ENCODE measurements at places on chromosomes 1 and 21.

DNA sequence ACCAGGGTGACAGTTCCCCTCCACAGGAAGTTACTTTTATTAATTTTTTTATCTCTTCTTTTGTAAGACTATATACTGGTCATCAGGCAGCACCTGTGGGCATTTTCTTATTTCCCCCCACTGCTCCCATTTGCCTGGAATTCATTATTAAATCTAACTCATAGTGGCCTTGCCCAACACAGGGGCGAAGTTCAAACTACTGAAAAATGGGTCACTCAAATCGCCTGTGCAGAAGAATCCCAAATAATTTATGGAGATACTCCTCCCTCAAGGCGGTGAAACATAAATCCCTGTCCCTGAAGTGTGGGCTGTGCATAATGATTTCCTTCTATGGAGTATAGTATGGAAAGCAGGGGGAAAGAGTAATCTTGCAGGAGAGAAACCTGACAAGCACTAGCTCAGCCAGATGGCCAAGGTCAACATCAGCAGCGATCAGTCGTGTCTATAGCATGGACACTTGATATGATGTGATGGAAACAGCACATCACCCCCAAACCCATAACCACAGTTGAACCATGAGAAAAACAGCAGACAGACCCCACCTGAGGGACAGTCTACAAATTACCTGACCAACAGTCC, 7.9 kb downstream of the CAMK2N1 start:
- no peak for DNase-seq

DNA sequence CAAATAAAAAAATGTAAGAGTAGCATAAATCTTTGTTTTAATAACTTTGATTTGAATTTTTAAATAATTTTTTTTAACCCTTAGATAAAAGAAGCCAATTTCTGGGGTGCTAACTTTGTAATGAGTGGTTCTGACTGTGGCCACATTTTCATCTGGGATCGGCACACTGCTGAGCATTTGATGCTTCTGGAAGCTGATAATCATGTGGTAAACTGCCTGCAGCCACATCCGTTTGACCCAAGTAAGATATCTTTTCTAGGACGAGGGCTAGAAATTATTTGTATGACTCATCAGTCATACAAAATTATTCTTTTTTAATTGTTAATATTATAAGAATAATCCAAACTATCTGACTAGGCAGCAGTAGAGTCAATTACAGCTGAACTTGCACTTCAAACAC, 71.2 kb downstream of the GPR161 start:
- no peak for DNase-seq

DNA sequence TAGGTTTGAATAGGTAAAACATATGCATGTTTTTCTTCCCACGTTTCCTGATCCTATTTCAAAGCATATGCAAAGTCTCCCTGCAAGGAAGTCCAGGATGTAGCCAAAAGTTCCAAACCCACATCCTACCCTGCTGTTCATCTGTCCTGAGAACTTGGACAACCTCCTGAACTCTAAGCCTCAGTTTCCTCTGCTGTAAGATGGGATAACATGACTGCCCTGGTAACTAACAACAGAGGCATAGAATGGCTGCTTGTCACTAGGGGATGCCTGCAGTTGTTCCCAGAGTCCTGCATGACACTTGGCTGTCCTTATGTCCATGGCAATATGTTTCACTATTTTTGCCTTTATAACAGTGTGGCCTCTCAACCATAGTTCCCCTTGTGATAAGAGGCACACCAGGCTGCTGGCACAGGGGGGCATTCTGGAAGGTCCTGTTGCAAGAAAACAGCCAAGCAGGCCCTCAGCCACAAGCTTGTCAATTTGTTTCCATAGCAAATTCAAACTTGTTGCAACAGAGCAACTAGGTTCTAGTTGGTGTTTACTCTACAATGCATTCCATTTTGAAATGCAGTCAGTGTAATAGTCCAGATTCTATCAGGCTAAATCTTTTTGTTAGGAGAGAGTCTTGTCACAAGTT, 1.5 kb upstream of the HDGF start:
- DNase-seq = no peak

- DNase-seq = no peak
Observed at GRCh38 chr1:172485626-172486025, 41.8 kb upstream of the PIGC start.

- DNase-seq = no peak
Observed at GRCh38 chr1:8219530-8219929, 98.4 kb upstream of the SLC45A1 start.

All from heart left ventricle (tissue), 16 donors.